ENCODE measurements at places on chromosomes 7 and 10. TPM values are rescaled to one million over a fixed set of nuclear protein-coding genes. Genes with fewer than 3 reads are reported as not detected.

OR2AE1 gene
- total RNA-seq = not detected

DNA sequence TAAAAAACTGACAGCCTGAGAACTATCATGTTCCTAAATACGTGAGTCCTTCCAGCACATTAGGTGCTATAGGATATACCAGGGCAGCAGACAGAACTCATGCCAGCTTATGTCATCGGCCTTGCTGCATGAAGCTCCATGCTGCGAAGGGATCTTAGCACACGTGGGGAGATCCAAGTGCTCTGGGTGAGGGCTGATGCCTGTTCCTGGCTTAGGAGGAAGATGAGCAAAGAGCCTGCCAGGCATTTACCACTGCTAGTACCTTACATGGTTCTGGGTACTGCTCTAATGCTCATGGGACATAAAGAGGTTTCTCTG is 43.2 kb downstream of the SVIL start:
- H3K27me3 ChIP-seq = no peaks in the 10 kb centered on the region
- DNase-seq = no peak
- H3K4me3 ChIP-seq = no peak overlapping the region
- H3K4me1 ChIP-seq = peaks cover 56% of the 10 kb centered on the region
- H3K36me3 ChIP-seq = no peaks in the 10 kb centered on the region

GRCh38 chr10:130757271-130757670 is 554.2 kb downstream of the TCERG1L start:
- DNase-seq = no peak
- H3K36me3 ChIP-seq = no peaks in the 10 kb centered on the region
- H3K27ac ChIP-seq = no peak overlapping the region
- H3K4me1 ChIP-seq = no peaks in the 10 kb centered on the region
- H3K4me3 ChIP-seq = no peak overlapping the region

PYROXD2 gene
- 8.6 TPM for total RNA-seq

DNA sequence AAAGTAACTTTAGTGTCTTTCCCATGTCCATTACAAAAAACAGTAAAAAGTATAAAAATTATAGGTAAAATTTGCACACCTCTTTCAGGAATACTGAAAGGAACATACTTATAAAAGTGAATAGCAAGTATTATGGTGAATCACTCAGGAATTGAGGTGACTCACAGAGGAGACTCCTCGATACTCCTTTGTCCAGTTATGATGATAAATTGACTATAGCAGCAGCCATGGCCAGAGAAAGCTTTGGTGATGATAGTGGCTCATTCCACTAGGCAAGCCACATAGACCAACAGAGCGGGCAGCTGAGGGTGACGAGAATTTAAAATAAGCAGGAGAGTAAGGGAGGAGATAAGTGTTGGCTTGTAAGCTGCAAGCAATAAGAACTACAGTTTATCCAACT is 1231.1 kb upstream of the CELF2 start:
- H3K4me3 ChIP-seq = no peak overlapping the region
- no peaks in the 10 kb centered on the region for H3K27me3 ChIP-seq
- DNase-seq = no peak

DNA sequence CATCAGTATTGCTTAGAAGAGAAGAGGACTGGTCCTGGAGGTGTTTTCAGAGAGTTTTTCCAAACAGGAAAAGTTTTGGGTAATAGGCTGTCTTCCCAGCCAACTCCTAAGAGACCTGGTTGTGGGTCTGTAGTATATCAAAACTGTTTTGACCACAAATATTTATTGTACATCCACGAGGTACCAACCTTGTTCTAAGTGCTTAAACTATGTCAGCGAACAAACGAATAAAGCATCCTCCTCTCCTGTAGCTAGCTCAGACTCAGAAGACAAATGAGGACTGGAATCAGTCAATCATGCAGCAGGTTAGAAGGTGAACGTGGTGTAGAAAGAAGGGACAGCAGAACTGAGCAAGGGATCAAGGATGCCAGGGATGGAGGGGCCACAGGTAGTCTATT is 61.6 kb upstream of the MKI67 start:
- DNase-seq = no peak
- H3K27me3 ChIP-seq = no peaks in the 10 kb centered on the region
- no peaks in the 10 kb centered on the region for H3K36me3 ChIP-seq
- no peak overlapping the region for H3K4me3 ChIP-seq
- no peaks in the 10 kb centered on the region for H3K4me1 ChIP-seq
